H1 (cell line): ENCODE measurements at places on chromosomes 7 and 10. TPM values are rescaled to one million over a fixed set of nuclear protein-coding genes. Genes with fewer than 3 reads are reported as not detected.

MSMB gene
- total RNA-seq = not detected in 2 replicates

CALHM3 gene
- 0.17 TPM in 1 of 2 replicates, not detected in the other for total RNA-seq

DNA sequence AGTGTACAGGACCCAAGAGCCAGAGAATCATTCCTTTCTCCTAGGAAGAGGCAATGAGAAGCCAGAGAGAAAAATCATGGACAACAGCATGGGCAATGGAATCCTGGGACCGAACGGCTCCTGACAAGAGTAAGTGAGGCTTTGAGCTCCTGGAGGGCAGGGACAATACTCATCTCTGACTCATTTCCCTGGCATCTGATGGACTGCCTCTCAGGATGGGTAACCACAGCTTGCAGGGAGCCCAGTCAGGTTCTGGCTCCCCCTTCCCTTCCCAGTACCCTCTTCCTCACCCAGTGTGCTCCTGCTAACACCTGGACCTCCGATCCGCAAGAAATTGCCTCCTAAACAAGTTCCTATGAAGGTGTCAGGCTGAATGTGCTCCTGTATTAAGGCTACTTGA lies 51.2 kb upstream of the SORCS3 start:
- H3K4me1 ChIP-seq = no peaks in the 10 kb centered on the region
- no peak for DNase-seq
- no peaks in the 10 kb centered on the region for H3K27me3 ChIP-seq

VSTM4 gene
- 0.69 and 0.73 TPM in 2 replicates for total RNA-seq

GRCh38 chr10:55144001-55144400 lies 343.0 kb upstream of the PCDH15 start:
- H3K36me3 ChIP-seq = no peaks in the 10 kb centered on the region
- H3K27ac ChIP-seq = no peak overlapping the region
- H3K4me3 ChIP-seq = no peak overlapping the region
- H3K4me1 ChIP-seq = no peaks in the 10 kb centered on the region

RPEL1 gene
- not detected in 2 replicates for total RNA-seq

DNA sequence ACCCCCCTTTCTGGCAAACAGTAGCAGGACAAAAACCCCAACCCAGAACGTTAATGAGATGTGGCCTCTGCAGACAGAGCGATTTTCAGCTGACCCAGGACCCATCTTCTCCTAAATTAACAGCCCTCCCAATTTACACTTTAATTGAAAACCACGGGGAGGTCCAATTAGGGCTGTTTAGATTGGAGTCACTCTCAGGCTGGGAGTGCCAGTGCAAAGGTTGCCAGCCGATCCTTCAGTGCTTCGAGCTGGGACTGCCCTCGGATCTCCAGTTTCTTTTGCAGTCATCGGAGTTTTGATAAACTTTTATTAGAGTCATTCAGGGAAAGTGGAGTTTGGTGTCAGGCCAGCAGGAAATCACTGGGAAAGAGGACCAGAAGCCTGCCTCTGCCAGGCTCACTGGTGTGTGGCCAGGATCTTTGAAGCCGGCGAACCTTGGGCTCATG lies 108.0 kb downstream of the DOCK1 start:
- peaks cover 3% of the 10 kb centered on the region; the same call in 1 of the 2 replicates for H3K4me1 ChIP-seq
- no peak for DNase-seq
- no peak overlapping the region for H3K4me3 ChIP-seq
- H3K27me3 ChIP-seq = no peaks in the 10 kb centered on the region
- H3K36me3 ChIP-seq = 0 out of 2 replicates have a peak, but pooled peaks cover 4% of the 10 kb centered on the region
- no peak overlapping the region for H3K27ac ChIP-seq

PON1 gene
- total RNA-seq = not detected in 2 replicates

DNA sequence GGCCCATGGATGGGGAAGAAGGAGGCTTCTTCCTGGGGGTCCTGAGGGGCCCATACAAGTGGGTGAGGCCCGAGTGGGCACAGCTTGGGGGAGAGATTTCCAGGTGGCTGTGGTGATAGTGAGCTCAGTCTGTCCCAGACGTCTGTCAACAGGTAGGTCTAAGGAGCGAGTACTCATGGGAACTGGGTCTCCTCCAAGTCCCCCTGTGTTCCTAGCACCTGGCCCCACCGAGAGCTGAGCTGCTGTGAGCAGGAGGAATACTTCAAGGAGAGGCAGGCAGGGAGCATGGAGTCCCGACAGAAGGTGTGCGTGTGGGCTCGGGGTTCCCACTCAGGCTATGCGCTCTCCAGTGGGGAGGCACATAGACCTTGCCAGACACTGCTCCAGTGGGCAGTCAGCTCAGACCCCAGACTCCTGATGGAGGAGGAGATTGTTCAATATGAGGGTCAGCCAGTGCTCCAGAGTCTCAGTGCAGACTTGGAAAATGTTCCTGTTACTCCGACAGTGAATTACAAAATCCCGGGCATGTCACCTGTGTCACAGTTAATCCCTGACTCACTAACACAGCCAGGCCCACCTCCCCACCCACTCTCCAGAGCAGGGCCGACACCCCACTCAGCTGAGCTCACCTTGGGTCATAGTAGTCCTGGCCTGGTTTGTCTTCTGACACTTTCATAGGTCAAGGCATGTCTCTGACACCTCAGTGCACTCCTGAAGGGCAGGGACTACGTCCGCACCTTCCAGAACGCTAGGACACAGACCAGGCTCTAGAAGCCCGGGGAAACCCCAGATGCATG lies 28.2 kb upstream of the C10orf53 start:
- H3K27me3 ChIP-seq = peaks cover 2% of the 10 kb centered on the region; the same call in 1 of the 2 replicates
- H3K36me3 ChIP-seq = no peaks in the 10 kb centered on the region
- no peak overlapping the region for H3K4me3 ChIP-seq
- H3K4me1 ChIP-seq = peaks cover 4% of the 10 kb centered on the region
- no peak for DNase-seq

DNA sequence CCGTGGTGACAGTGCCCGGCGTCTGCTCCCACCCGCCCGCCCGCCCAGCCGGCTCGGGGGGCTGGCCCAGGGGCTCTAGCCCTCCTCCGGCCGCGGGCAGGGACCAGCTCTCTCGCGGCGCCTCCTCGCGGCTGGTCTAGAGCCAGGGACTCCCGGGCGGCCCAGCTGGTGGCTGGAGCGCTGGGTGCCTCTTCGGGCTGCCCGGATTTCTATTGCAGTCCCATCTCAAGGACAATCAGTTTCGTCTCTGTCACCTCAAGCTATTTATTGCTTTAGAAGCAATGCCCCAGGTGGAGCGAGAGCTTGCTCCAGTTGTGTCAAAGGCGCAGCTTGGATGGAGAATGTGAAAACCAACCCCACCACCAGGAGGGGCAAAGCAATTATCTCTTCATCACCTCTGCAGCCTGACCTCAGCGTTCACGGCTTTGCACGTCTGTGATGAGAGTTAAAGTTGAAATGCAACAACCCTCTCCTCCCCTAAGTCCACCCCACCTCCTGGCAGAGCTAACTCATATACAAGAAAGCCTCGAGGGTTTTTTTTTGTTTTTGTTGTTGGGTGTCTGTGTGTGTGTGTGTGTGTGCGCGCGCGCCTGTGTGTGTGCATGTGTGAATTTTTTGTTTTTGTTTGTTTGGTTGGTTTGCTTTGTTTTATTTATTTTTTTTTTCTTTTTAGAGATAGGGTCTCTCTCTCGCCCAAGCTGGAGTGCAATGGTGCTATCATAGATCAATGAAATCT lies at the start of gene ITGA8:
Gene ITGA8, minus strand, starts transcription at position 24 of the 736 bp plus-strand sequence. CDS start 151 bp downstream, outside the sequence.
- H3K27ac ChIP-seq = no peak within 1 kb of the TSS
- H3K4me1 ChIP-seq = no peaks in the 10 kb centered on the region; the same call in none of the 2 replicates
- H3K4me3 ChIP-seq = peak within 1 kb of the TSS; percentile 67

MOGAT3 gene
- 0.82 TPM in 1 of 2 replicates, not detected in the other for total RNA-seq

DNA sequence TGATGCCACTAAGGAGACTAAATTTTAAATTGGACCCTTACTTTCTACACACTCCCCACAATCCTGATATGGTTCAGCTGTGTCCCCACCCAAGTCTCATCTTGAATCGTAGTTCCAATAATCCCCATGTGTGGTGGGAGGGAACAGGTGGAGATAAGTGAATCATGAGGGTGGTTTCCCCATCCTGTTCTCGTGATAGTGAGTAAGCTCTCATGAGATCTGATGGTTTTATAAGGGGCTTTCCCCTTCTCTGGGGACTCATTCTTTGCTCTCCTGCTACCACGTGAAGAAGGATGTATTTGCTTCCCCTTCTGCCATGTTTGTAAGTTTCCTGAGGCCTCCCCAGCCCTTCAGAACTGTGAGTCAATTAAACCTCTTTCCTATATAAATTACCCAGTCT lies 18.4 kb upstream of the BET1 start:
- H3K36me3 ChIP-seq = no peaks in the 10 kb centered on the region
- no peaks in the 10 kb centered on the region for H3K4me1 ChIP-seq
- H3K27ac ChIP-seq = no peak overlapping the region
- no peak overlapping the region for H3K4me3 ChIP-seq

DNA sequence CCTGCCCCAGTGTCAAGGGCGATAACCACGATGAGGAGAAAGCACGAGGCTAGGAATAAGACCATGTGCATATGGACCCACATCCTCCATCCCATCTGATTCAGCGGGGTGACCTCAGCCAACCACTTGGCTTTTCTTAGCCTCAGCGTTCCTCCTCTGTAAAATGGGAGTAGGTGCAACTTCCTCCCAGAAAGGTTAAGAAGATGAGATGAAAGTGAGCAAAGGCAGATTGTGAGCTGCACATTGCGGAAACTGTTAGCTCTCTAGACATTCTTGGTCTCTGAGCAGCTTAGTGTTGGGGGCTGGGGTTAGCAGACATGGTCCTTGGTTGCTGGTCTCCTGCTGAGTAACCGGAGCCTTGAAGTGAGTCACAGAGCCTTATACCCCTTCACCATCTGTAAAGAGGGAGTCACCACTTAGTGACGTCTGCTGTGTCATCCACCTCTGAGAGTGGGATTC lies 497.3 kb upstream of the GALNT17 start:
- DNase-seq = no peak
- H3K27ac ChIP-seq = no peak overlapping the region
- H3K27me3 ChIP-seq = no peaks in the 10 kb centered on the region

H2BK1 gene
- total RNA-seq = not detected in 2 replicates

DNA sequence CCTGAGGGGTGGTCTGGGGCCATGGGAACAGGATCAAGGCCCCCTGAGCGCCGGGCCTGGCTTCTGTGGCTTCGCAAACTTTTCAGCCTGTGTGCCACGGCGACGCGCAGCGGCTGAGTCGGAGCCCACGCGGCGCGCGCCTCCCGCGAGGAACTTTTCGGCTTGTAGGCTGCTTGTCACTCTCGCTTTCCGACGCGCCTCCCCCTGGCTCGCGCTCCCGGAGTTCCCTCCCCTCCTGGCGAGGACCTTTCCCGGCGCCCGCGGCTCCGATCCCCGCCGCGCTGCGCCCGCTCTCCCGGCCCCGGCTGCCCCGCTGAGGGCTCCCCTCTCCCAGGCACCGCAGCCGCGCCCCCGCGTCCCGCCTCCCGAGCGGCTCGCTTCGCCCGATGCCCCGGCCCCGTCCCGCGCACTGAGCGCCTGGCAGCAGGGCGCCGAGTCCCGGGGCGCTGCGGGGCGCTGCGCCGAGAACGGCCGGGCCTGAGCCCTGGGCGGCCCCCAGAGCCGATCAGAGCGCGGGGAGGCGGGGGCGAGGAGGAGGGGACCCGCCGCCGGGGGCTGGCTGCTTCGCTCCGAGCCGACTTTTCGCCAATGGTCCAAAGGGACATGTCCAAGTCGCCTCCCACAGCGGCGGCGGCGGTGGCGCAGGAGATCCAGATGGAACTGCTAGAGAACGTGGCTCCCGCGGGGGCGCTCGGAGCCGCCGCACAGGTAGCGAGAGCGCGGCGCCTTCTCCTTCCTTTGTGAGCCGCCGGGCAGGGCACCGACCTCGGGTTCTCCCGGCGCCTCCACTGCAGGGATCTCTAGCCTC lies at the start of gene CACNB2:
Gene CACNB2, plus strand, starts transcription at position 276 of the 808 bp plus-strand sequence.
- no peaks in the 10 kb centered on the region for H3K36me3 ChIP-seq
- H3K27me3 ChIP-seq = peaks cover 4% of the 10 kb centered on the region; the same call in 1 of the 2 replicates
- DNase-seq = peak; percentile 77
- H3K4me3 ChIP-seq = peak within 1 kb of the TSS; percentile 69
- peaks cover 3% of the 10 kb centered on the region; the same call in 1 of the 2 replicates for H3K4me1 ChIP-seq

DNA sequence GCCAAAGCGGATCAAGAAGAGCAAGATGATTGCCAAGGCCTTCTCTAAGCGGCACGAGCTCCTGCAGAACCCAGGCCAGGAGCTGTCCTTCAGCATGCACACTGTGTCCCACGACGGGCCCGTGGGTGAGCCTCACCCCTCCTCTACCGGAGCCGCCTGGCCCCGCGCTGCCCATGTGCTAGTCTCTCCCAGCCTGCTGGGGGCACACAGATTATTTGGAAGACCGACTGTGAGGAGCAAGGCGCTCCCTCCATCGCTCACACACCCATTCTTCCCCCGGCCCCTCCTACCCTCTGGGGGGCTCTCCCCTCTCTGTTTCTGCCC lies 13.9 kb upstream of the AHCYL2 start:
- H3K4me1 ChIP-seq = no peaks in the 10 kb centered on the region
- no peak for DNase-seq
- no peak overlapping the region for H3K4me3 ChIP-seq

GRCh38 chr7:114852293-114852692 lies 69.6 kb upstream of the MDFIC start:
- no peak overlapping the region for H3K27ac ChIP-seq
- no peaks in the 10 kb centered on the region for H3K36me3 ChIP-seq
- DNase-seq = no peak
- no peaks in the 10 kb centered on the region for H3K27me3 ChIP-seq

C10orf53 gene
- not detected in 2 replicates for total RNA-seq

GRCh38 chr10:71584461-71584860 lies 135.1 kb downstream of the C10orf105 start:
- H3K27ac ChIP-seq = no peak overlapping the region
- DNase-seq = no peak
- H3K4me3 ChIP-seq = no peak overlapping the region

DNA sequence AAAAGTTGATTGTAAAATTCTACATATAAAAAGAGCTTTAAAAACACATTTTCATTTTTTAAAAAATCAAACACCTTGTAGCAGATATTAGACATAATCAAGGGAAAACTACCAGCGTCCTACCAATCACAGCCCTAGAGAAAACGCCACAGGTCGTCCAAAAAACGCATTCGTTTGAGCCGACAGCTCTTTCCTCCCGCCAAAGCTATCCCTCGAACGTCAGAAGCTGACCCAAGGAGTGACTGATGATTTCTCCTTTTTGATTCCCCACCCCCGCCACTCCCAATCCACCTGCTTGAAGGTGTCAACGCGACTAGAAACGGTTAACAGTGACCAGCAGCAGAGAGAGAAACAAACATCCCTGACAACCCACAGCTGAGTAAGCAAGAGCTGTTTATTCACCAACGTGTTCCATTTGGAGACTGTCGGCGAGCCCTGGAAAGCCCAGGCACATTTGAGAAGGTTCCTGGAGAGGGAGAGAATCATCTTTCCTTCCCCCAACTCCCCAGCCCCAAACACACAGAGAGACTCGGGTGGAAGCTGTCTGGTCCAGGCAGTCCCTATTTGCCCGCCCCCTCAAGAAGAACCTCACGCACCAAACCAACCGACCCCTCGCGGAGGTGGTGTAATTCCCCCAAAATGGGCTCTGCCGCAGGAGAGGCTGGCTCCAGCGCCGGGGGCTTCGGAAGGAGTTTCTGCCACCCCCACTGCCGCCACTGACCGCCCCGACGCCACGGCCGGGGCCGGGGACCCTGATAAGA lies 622 bp downstream of the CPEB3 start:
- no peaks in the 10 kb centered on the region for H3K27me3 ChIP-seq
- H3K4me3 ChIP-seq = peak overlapping the region; percentile 72
- peak overlapping the region; percentile 55; the same call in 1 of the 2 replicates for H3K27ac ChIP-seq
- peaks cover 8% of the 10 kb centered on the region; the same call in 1 of the 2 replicates for H3K36me3 ChIP-seq
- no peaks in the 10 kb centered on the region for H3K4me1 ChIP-seq
- DNase-seq = no peak

GRCh38 chr10:50541317-50541716 lies 82.4 kb downstream of the SGMS1 start:
- no peaks in the 10 kb centered on the region for H3K27me3 ChIP-seq
- H3K36me3 ChIP-seq = no peaks in the 10 kb centered on the region
- no peak overlapping the region for H3K27ac ChIP-seq
- no peak for DNase-seq
- H3K4me1 ChIP-seq = peaks cover 10% of the 10 kb centered on the region
- H3K4me3 ChIP-seq = no peak overlapping the region

SFXN2 gene
- 20.5 TPM in 2 replicates for total RNA-seq

ST8SIA6 gene
- total RNA-seq = 1.1 and 1.3 TPM in 2 replicates
